ENCODE measurements at places on chromosomes 1 and 21. TPM values are rescaled to one million over a fixed set of nuclear protein-coding genes. Genes with fewer than 3 reads are reported as not detected.

The OPRD1 gene
- total RNA-seq: 0.31 TPM

The FOXO6 gene
- 9.1 TPM for total RNA-seq

The OR2T34 gene
- not detected for total RNA-seq

The FAM131C gene
- total RNA-seq: 1.9 TPM

The AMPD2 gene
- 82.0 TPM for total RNA-seq

The CDC42BPA gene
- total RNA-seq: 279 TPM

The RGS1 gene
- 9.1 TPM for total RNA-seq

The MCOLN3 gene
- not detected for total RNA-seq

The TLCD4 gene
- total RNA-seq: 7.8 TPM

The AMY2B gene
- total RNA-seq: 84.2 TPM

The FASLG gene
- not detected for total RNA-seq

The EXO5 gene
- 23.8 TPM for total RNA-seq

The KIAA0040 gene
- 1.3 TPM for total RNA-seq

The TRAF3IP3 gene
- total RNA-seq: not detected

The BSND gene
- total RNA-seq: not detected

The RBM34 gene
- total RNA-seq: 43.5 TPM

The ANKRD65 gene
- 1.6 TPM for total RNA-seq
